ENCODE measurements at places on chromosomes 11 and 22. TPM values are rescaled to one million over a fixed set of nuclear protein-coding genes. Genes with fewer than 3 reads are reported as not detected.

GRCh38 chr11:12118949-12119348, 8.6 kb downstream of the MICAL2 start:
- no peak for DNase-seq

- DNase-seq, result no peak
Observed at GRCh38 chr11:70244698-70245097, 25.8 kb upstream of the PPFIA1 start.

DNA sequence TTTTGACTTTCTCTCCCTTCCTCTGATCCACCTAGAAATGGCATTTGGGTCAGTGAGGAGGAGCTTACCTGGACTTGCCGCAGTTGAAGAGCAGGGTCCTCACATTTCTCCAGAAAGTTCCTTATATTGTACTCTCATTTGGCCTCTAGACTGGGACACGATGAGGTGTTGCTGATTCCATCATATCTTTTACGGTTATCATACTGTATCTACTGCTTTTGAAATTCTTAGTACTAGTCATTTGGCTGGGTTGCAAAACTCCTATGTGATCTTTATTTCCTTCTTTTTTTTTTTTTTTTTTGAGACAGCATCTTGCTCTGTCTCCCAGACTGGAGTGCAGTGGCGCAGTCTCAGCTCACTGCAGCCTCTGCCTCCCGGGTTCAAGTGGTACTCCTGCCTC, 58.7 kb upstream of the FAM181B start:
- no peak for DNase-seq

HOATZ gene
- total RNA-seq, result not detected

DNA sequence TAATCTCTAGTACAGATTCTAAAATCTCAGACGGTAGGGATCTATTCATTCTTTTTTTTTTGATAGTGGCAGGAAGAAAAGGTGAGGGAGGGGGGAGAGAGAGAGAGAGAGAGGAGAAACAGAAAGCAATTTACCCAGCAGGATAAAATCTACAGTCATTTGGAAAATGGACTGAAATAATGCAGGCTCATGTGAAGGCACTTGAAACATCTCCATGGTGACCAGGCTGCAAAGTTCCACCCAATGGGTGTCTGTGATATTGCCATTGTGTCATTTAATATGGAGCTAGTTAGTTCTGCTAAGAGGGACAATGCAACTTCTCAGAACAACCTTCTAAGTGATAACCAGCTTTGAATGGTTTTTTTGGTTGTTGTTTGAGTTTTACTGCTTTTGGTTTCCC, 165.2 kb upstream of the RAG2 start:
- no peak for DNase-seq

- DNase-seq, result no peak
Observed at GRCh38 chr11:33449798-33450197, 192.6 kb downstream of the HIPK3 start.

GRCh38 chr11:85809863-85810262, 1.1 kb downstream of the SYTL2 start:
- peak; percentile 26 for DNase-seq

GAL3ST3 gene
- total RNA-seq, result 8.1 TPM
